MCF 10A (cell line): ENCODE measurements at places on chromosomes 5 and 9. TPM values are rescaled to one million over a fixed set of nuclear protein-coding genes. Genes with fewer than 3 reads are reported as not detected.
A peak's percentile ranks its signal among the peaks of the same experiment; 100 is the strongest.

The ARHGEF39 gene
- 2.9 and 5.1 TPM in 2 replicates for total RNA-seq

- no peak for DNase-seq
These were observed 35.4 kb downstream of the DAP start for GRCh38 chr5:10725636-10726035.

GRCh38 chr9:1070692-1071091 lies 20.5 kb downstream of the DMRT2 start:
- no peak for DNase-seq

The CNTNAP3B gene
- 8.2 and 8.4 TPM in 2 replicates for total RNA-seq

The GABRB2 gene
- not detected in 2 replicates for total RNA-seq

- DNase-seq: peak; percentile 61
These were observed 34.6 kb upstream of the COL15A1 start for GRCh38 chr9:98908897-98909634.

- DNase-seq: no peak
These were observed 7.2 kb upstream of the ARRDC3 start for GRCh38 chr5:91390268-91390667.

The TEX48 gene
- not detected in 2 replicates for total RNA-seq
